ENCODE measurements at places on chromosomes 11 and 22.

DNA sequence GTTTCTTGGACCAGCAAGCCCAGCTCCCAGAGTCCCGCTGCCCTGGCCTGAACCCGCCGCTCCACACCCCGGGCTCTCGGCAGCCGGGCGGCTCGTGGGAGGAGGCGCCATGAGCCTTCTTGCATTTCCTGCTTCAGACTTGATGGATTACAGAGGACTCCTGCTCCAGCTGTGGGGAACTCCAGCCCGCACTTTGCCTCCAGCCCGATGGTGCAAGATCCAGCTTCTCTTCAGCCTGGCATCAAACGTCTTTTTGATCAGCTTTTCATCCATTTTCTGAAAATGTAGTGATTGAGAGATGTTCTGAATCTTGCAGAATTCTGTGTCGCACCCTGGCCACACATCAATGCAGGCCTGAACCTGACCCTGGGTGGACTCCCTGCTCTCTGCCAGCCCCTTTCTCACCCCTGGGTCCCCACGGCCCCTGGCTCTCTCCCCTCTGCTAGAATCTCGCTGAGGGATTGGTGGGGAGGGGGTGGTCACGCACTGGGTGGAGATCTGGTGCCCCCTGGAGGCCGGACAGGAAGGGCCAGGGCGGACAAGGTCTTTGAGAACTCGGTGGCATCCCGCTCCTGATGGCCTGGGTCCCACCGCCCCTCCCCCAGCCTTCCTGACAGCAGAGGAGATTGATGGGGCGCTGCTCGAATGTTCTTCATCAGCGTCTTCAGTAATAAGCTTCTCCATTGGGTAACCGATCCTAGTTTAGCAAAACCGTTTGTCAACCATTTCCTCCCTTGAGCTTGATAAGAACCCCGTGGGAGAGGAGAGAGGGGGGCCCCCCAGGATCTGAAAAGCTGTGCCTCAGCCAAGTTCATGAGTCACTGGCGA lies 12.1 kb upstream of the NFAM1 start:
- DNase-seq = peak; percentile 83

DNA sequence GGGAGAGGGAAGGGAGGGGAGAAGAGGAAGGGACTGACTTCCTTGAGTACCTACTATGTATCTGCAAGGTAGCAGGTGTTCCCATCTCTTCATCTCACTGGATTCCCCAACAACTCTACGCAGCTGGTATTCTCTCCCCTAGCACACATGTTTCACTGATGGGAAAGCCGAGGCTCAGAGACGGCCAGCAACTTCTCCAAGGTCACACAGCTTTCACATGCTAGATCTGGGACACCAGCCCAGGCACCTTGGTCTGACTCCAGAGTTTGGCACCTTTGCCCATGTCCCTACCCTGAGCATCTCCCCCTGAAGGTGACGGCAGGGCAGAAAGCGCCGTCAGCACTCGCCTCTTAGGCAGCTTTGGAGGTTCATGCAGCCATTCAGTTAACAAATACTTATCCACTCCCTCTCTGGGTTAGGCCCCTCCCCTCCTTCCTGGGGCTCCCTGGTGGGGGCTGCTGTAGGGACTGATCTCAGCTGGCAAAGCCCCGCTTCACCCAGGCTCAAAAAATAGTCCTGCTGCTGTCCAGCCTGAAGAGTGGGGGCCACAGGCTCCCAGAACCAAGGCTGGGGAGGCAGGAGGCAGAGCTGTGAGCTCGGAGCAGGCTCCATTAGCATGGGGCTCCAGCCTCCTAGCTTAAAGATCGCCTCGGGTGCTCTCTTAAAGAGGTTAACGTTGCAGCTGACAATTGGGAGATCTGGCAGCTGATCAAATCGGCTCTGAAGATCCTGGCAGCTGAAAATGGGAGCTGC lies 79.4 kb downstream of the IGLL1 start:
- no peak for DNase-seq

DNA sequence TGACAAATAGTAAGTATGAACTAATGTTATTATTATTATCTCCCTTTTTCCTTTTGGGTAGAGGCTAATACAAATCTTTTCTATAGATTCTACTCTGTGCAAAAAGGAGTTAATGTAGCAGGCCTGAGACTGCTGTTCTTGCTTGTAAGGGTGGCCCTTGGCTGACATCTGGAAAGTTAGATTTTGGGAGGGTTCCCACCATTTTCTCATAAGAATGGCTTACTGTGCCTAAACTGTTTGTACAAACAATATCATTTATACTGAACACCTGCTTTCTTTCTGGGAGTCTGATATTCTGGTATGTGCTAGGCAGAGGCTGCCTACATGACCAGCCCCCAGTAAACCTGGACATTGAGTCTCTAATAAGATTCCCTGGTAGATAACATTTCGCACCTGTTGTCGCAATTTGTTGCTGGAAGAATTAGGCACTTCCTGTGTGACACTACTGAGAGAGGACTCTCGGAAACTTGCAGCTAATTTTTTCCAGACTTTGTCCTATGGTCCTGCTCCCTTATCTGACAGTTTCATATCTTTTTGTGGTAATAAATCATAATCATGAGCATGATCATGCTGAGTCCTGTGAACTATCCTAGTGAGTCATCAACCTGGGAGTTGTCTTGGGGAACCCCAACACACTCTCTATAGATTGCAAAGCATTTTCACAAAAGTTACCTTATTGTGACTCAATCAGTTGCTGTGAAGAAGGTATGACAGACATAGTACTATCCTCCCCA lies 257.7 kb upstream of the CCDC90B start:
- no peak for DNase-seq

GRCh38 chr11:29527391-29527936 lies 489.4 kb downstream of the KCNA4 start:
- no peak for DNase-seq

All from stimulated activated naive CD4-positive, alpha-beta T cell (primary cell).